ENCODE measurements at places on chromosomes 13 and 19.

- no peak for DNase-seq
These were observed 545.8 kb downstream of the LIG4 start for GRCh38 chr13:107669391-107669993.

- no peak for DNase-seq
These were observed 13.4 kb upstream of the C19orf33 start for GRCh38 chr19:38290631-38291147.

DNA sequence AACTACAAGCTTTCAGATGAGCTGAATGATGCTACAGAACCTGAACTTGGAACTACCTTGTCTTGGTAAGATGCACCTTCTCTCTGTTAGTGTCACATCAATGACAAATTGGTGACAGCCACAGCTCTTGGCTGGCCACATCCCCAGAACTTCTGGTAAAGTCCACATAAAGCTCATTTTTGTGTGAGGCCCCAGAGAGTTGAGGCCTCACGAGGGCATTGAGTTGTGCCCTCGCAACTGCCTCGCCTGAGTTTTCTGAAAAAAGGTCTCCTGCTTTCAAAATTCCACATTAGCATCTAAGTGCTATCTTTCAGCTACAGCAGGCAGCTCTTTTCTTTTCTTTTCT lies 42.6 kb downstream of the MRPL57 start:
- DNase-seq: no peak

DNA sequence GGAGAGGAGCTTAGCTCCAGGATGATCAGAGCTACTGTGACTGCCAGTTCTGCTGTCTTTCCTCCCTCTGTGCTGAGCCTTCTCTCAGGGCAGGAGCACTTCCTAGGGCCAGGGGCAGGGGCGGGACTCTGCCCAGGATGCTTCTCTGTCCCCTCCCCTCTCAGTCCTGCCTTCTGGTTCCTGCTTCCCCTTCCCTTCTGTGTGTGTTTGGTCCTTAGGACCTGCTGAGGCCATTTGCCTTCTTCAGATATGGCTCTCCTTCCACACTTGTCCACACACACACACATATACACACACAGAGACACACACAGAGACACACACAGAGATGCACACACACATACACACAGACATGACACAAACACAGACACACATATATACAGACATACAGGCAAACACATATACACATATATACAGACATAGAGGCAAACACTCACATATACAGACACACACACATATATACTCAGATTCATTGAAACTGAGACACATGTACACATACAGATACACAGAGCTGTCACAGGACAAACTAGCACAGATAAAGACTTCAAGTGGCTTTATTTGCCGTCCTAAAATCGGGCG lies 22.0 kb upstream of the CD177 start:
- DNase-seq: no peak

DNA sequence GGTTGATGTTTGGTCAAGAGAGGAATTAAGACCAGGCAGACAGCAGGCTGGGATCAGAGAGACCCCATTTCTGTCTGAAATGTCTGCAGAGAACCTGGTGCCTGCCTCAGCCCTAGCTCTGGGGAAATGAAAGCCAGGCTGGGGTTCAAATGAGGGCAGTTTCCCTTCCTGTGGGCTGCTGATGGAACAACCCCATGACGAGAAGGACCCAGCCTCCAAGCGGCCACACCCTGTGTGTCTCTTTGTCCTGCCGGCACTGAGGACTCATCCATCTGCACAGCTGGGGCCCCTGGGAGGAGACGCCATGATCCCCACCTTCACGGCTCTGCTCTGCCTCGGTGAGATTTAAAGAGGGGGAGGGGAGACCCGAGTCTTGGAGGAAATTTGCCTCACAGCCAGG lies at the start of gene LILRB4:
Gene LILRB4, plus strand, starts transcription at position 256 of the 400 bp plus-strand sequence. Its CDS starts 49 bp downstream, at position 305.
- no peak for DNase-seq

- DNase-seq: no peak
These were observed 9.8 kb downstream of the CBY2 start for GRCh38 chr13:45711951-45712350.

DNA sequence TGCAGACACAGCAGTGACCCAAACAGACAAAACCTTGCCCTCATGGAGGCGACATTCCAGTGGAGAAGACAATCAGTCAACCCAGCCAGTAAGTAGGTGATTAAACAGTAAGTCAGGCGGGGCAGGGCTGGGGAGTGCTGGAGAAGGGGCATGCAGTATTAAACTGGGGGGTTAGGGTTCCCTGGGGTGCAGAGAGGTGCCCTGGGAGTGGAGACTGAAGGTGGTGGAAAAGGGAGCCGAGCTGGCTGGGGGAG lies 31.2 kb upstream of the FXYD3 start:
- no peak for DNase-seq

DNA sequence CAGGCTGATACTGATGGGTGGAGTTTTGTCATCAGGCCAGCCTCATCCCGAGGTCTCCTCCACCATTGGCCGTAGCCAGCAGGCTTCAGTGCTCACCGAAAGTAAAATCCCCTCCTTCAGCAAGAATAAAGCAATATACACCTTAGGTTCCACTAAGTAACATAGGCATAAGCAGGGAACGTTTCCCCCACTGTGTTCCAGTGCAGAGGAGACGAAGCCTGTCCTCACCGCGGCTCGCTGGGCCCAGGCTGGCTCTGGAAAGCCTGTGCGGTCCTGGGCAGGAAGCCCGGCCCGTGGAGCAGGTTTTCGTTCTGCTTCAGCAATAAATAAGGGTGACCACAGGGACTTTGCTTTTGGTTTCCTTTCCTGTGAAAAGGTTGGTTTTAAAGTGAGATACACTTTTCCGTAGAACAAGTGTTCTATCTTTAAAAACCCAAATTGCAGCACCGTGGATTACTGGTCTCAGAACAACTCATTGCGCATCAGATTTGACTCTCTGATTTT lies 16.3 kb upstream of the TEX29 start:
- DNase-seq: no peak

DNA sequence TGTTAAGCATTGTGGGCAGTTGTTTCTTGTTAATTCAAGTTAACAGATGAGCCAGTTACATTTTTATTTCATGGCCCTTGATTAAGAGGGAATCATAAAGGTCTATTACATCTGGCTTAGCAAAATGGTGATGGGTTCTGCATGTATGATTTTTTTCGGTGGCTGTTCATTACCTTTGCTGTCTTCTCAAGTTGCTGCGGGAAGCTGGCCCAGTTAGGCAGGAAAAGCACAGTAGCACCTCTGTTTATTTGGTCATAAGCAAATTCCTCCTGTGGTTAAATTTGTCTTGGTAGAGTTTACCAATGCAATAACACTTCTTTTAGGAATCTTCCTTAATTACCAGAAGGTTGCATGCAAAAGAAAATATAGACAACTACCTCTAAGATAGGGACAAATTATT lies 104.5 kb downstream of the FRY start:
- DNase-seq: no peak

Measured in DMS79 treated with DMSO at 0.1 percent for 48 hours (cell line).